Aorta (tissue), 5 donors: ENCODE measurements at places on chromosomes 7 and 10.
A peak's percentile ranks its signal among the peaks of the same experiment; 100 is the strongest.

DNA sequence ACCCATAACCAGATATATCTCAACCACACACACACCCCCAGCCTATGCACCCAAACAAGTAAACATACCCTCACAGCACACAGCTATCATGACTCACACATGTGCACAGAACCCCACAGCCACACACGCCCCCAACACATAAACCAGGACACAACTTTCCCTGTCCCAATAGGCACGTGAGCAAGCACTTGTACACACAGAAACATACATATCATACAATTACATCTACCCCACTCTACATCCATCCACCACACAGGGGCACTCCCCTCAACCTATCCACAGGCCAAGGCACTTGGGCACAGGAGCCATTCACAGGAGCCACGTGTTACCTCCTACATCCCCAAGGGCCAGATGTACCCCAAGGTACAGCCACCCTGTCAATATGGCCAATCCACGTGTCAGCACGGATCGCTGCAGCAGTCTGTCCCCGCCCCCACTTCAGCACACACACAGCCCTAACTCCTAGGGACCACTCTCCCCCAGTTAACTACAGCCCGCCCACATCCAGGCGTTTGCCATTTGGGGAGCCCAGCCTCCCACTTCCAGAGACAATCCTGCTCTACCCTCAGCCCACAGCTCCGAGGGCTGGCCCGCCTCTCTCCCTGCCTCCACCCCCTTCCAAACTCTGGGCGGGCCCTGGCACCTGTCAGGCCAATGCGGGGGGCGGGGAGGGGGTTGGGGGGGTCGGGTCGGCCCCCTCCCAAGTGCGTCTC is 163.5 kb downstream of the SH3PXD2A start:
- DNase-seq = no peak
- no peak overlapping the region for H3K4me3 ChIP-seq
- H3K36me3 ChIP-seq = no peaks in the 10 kb centered on the region
- no peaks in the 10 kb centered on the region for H3K4me1 ChIP-seq
- H3K27ac ChIP-seq = no peak overlapping the region

GRCh38 chr7:57198801-57199200 is 66.6 kb upstream of the ZNF479 start:
- H3K27ac ChIP-seq = no peak overlapping the region
- DNase-seq = peak; percentile 38
- H3K36me3 ChIP-seq = no peaks in the 10 kb centered on the region
- H3K4me1 ChIP-seq = no peaks in the 10 kb centered on the region
- H3K4me3 ChIP-seq = no peak overlapping the region
- H3K27me3 ChIP-seq = no peaks in the 10 kb centered on the region

DNA sequence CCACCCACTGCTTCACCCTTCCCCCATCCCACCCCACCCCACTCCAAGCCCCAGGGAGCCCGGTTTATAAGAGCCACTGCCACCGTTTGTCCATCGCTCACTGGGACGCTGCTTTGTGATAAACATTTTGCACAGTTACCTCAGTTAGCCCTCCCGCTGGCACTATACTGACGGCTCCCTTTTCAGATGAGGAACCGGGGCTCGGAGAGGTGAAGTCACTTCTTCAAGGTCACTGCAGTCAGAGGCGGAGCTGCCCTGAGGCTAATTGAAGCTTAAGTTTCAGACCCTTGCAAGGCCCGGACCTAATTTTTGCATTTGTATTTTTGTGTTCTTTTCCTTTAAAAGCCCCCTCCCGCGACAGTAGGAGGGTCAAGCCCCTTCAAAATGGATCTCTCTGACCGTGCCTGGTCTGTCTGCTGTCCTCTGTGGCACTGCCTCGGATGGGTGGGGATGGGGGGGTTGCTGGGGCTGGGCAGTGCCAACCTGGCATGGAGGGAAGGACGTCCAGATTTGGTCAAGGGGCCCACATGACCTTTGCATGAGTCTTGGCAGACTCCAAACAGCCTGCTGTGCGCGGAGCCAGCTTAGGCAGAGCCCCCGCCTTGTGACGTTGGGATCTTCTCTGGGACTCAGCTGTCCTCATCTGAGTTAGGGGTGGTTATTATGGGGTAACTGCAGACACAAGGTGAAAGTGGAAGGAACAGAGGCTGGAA is 17.7 kb upstream of the NODAL start:
- no peaks in the 10 kb centered on the region for H3K27me3 ChIP-seq
- H3K4me1 ChIP-seq = no peaks in the 10 kb centered on the region
- H3K36me3 ChIP-seq = no peaks in the 10 kb centered on the region
- no peak overlapping the region for H3K4me3 ChIP-seq

DNA sequence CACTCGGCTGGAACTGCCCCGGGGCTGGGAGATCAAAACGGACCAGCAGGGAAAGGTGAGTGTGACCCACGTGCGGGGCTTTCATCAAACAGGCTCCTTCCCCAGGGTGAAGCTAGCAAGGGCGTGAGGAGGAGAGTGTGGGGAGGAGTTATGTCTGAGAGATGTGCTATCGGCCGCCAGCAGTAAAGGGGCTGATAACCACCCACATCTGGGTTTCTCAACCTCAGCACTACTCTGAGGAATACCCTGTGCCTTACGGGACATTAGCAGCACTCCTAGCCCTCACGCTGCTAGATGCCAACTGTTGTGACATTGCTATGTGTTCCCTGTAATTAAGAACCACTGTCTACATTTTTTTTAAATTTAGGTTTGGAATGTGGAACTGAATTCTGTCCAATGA is 113.9 kb upstream of the STK17A start:
- H3K4me3 ChIP-seq = no peak overlapping the region
- no peak for DNase-seq
- H3K27me3 ChIP-seq = no peaks in the 10 kb centered on the region
- no peaks in the 10 kb centered on the region for H3K36me3 ChIP-seq
- H3K27ac ChIP-seq = no peak overlapping the region
- H3K4me1 ChIP-seq = no peaks in the 10 kb centered on the region

- H3K4me3 ChIP-seq = no peak overlapping the region
- no peak overlapping the region for H3K27ac ChIP-seq
- no peaks in the 10 kb centered on the region for H3K36me3 ChIP-seq
- H3K27me3 ChIP-seq = no peaks in the 10 kb centered on the region
- DNase-seq = no peak
Measured at GRCh38 chr10:84257343-84258020, 12.6 kb downstream of the RGR start.

DNA sequence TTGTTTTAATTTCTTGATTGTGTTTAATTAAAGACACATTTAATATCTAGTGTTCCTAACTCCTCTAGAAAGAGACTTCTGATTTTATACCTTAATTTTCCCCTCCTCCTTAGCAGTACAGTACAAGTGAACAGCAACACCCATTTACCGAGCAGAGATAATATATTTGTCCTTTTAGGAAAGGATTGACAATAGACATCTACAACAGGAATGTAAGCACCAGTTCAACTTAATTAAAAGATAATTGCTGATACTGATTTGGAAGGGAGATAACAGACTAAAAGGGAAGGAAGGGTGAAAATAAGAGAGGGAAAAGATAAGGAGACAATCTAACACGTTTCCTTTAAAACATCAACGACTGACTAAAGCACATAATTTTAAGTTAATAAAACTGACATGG is 119.3 kb downstream of the SRPK2 start:
- H3K27ac ChIP-seq = no peak overlapping the region
- no peaks in the 10 kb centered on the region for H3K27me3 ChIP-seq
- H3K4me1 ChIP-seq = no peaks in the 10 kb centered on the region
- no peaks in the 10 kb centered on the region for H3K36me3 ChIP-seq
- peak overlapping the region; percentile 67 for H3K4me3 ChIP-seq
- DNase-seq = no peak

GRCh38 chr10:106722524-106722923 is 442.0 kb downstream of the SORCS1 start:
- H3K36me3 ChIP-seq = no peaks in the 10 kb centered on the region
- no peak for DNase-seq
- no peaks in the 10 kb centered on the region for H3K27me3 ChIP-seq
- H3K4me3 ChIP-seq = no peak overlapping the region
- no peaks in the 10 kb centered on the region for H3K4me1 ChIP-seq
- no peak overlapping the region for H3K27ac ChIP-seq

DNA sequence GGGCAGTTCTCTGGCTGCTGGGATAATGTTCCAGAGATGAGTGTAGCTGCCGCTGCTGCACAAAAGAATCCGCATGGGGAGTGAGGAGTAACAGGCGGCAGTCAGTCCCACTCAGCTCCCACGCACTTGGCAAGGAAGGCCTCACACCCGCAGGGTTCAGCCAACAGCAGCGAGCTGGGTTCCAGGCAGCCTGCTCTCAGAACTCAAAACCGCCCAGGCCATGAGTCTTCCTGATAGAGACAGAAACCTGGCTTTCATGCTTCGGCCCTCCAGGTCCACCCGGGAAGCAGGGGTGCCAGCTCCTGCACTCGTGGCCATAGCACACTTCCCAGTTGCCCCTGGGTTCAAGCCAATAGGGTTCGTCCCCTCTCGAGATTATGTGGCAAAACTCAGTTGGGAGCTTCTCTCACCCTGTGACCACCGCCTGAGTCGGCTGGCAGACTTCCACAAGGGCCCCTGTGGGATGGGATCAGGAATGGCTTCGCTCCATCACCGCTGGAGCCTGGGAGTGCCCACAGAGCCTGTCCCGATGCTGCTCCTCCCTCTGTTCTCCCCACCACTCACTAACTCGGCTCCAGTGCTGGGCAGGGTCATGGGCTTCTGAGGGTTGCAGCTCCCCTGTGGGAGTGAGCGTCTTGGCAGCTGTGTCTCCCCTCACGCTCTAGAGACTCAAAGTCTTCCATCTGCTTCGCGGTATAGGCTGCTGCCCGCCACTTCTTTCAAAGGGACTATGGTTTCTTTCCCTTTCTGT is 20.6 kb downstream of the CLRN3 start:
- no peaks in the 10 kb centered on the region for H3K36me3 ChIP-seq
- DNase-seq = no peak
- H3K4me3 ChIP-seq = no peak overlapping the region
- no peaks in the 10 kb centered on the region for H3K27me3 ChIP-seq
- H3K4me1 ChIP-seq = no peaks in the 10 kb centered on the region

DNA sequence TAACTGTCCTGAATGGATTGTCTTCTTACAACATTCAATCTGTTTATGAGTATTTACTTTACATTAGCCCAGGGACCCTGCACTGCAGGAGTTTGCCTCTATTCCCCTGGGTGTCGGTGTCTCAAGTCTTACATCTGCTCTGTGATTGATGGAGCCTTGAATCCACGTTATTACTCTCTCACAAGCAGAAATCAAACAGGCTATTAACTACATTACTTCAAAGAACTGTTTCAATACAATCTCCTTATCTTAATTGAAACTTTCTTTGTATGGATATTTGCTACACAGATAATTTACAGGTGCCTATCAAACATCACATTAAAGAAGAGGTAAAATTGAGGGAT is 3.1 kb upstream of the ARID5B start:
- no peaks in the 10 kb centered on the region for H3K27me3 ChIP-seq
- no peak overlapping the region for H3K27ac ChIP-seq
- H3K36me3 ChIP-seq = no peaks in the 10 kb centered on the region
- peaks cover 1% of the 10 kb centered on the region for H3K4me1 ChIP-seq
- no peak for DNase-seq

GRCh38 chr7:88115816-88116215 is 104.0 kb downstream of the SRI start:
- no peak overlapping the region for H3K4me3 ChIP-seq
- H3K36me3 ChIP-seq = no peaks in the 10 kb centered on the region
- no peak overlapping the region for H3K27ac ChIP-seq

- H3K4me3 ChIP-seq = no peak overlapping the region
- no peaks in the 10 kb centered on the region for H3K4me1 ChIP-seq
- H3K27me3 ChIP-seq = no peaks in the 10 kb centered on the region
- H3K27ac ChIP-seq = no peak overlapping the region
- H3K36me3 ChIP-seq = no peaks in the 10 kb centered on the region
Measured at GRCh38 chr10:128812000-128812399, 655.0 kb upstream of the MGMT start.

- no peak within 1 kb of the TSS for H3K27ac ChIP-seq
- H3K4me3 ChIP-seq = no peak within 1 kb of the TSS
- no peak for DNase-seq
- no peaks in the 10 kb centered on the region for H3K36me3 ChIP-seq
- H3K27me3 ChIP-seq = no peaks in the 10 kb centered on the region
- H3K4me1 ChIP-seq = no peaks in the 10 kb centered on the region
Measured at GRCh38 chr10:43076876-43077420, at the start of gene RET. Gene RET (plus strand): TSS chr10:43077069. CDS start chr10:43077259, 190 bp downstream.

DNA sequence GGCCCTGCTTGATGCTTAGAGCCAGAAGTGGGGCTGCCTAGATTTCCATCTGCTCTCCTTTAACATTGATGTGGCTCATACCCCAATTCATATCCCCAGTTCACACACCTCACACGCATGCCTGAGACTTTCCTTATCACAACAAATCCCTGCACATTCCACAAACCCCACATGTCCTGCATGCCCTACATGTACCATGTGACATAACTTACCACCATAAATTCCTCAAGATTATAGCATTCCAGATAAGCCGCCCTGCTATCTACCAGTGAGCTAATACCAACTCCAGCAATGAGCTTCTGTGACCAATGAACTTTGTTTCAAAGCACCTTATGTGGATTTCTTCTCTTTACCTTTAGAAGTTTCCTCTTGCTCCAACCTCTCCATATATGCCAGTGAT is 104.7 kb upstream of the RAB11FIP2 start:
- no peak overlapping the region for H3K4me3 ChIP-seq
- DNase-seq = no peak
- no peaks in the 10 kb centered on the region for H3K36me3 ChIP-seq
- no peaks in the 10 kb centered on the region for H3K4me1 ChIP-seq
- H3K27me3 ChIP-seq = no peaks in the 10 kb centered on the region

DNA sequence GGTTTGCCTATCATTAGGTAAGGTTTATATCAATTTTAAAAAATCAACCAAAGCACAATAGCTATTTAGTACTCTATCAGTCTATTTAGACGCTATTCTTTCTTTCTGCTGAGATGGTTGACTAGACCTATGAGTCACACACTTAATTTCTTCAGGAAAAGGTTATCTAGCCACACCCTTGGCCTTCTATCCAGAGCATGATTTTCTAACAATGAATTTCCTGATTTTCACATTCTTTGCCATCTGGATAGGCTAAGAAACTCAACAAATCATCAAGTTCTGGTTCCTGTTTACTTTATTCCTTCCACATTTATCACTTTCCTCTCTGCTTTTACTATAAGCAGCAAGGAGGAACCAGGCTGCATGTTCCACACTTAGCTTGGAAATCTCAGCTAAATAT is 8.1 kb downstream of the PRPS1L1 start:
- no peak overlapping the region for H3K4me3 ChIP-seq
- H3K27ac ChIP-seq = no peak overlapping the region
- H3K36me3 ChIP-seq = no peaks in the 10 kb centered on the region
- H3K27me3 ChIP-seq = no peaks in the 10 kb centered on the region
- DNase-seq = no peak

DNA sequence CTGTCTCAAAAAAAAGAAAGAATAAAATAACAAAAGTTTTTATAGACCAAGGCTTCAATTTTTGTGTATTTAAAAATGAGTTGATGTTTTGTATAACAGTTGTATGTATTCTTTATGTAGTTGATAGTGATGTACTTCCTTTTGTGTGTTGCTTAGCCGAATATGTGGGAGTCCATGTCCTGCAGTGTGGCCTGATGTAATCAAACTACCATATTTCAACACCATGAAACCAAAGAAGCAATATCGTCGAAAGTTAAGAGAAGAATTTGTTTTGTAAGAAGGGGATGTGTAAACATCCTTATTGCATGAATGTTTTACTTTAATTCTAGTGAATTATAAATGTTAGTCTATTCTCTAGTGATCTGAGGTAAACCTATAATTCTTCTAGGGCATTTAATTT is 56.6 kb downstream of the MPLKIP start:
- no peaks in the 10 kb centered on the region for H3K27me3 ChIP-seq
- peaks cover 1% of the 10 kb centered on the region for H3K4me1 ChIP-seq
- H3K36me3 ChIP-seq = no peaks in the 10 kb centered on the region
- H3K27ac ChIP-seq = no peak overlapping the region
